ENCODE measurements at places on chromosomes 13 and 19.

GRCh38 chr13:21608961-21609360 is 5.0 kb upstream of the MICU2 start:
- DNase-seq: no peak

GRCh38 chr13:48580185-48580803 is 47.4 kb upstream of the RCBTB2 start:
- DNase-seq: peak; percentile 52

- DNase-seq: no peak
These were observed 3.0 kb downstream of the ANGPTL4 start for GRCh38 chr19:8366961-8367326.

DNA sequence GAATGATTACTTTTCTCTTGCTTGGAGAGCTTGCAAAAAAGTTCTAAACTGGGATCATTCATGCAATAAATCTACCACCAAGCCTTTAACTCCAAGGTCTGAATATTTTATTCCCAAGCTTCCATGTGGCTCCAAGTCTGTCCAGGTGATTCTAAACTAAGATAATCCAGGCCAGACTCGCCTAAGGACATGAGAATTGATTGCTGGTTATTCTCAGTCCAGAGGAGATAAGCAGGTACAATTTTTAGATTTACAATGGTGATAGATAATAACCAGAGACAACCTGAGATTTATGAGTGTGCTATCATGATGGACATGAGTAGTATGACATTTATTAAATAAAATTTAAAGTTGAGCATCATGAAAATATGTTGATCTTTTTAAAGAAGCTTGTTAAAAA is 156.5 kb upstream of the SPRY2 start:
- no peak for DNase-seq

DNA sequence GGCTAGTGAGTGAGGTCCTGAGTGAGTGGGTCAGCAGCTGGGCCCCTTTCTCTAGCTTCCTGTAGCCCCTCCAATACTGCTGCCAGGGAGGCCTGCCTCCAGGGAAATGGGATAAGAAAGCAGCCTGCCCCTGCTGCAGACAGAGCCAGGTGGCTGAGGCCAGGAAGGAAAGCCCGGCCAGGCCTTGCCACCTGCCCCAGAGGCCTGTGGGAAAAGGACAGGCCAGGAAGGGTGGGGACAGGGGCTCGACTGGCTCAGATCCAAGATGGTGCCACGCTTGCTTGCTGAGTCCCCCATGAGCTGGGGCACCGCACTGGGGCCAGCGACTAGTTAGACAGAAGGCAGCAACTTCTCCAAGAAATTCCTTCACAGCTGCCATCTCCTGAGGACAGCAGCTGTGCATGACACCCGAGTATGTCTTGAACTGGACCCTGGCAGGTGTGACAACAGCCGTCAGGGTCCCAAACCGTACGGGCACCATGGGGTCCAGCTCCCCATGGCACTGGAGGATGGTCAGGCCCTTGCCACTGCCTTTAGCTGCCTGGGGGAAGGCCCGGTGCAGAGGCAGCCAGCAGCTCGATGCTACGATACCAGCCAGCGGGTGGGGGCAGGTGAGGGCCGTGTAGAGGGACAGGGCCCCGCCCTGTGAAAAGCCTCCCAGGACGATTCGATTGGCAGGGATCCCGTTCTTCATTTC is 5.1 kb upstream of the PRR36 start:
- DNase-seq: no peak

GRCh38 chr13:37059848-37060192 is 332 bp upstream of the SUPT20H start:
- no peak for DNase-seq

DNA sequence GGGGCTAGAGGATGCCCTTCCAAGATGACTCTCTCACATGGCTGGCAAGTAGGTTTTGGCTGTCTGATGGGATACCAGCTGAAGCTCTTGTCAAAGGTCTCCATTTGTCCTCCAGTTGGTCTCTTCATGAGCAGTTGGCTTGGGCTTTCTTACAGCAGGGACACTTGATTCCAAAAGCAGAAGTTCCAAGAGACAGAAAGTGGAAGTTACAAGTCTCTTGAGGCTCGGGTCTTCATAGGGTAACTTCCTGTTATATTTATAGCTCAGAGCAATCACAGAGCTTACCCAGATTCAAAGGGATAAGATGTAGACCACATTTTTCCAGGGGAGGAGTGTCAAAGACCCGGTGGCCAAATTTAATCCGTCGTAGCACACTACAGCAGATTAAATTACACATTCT is 440.0 kb downstream of the RFC3 start:
- no peak for DNase-seq

DNA sequence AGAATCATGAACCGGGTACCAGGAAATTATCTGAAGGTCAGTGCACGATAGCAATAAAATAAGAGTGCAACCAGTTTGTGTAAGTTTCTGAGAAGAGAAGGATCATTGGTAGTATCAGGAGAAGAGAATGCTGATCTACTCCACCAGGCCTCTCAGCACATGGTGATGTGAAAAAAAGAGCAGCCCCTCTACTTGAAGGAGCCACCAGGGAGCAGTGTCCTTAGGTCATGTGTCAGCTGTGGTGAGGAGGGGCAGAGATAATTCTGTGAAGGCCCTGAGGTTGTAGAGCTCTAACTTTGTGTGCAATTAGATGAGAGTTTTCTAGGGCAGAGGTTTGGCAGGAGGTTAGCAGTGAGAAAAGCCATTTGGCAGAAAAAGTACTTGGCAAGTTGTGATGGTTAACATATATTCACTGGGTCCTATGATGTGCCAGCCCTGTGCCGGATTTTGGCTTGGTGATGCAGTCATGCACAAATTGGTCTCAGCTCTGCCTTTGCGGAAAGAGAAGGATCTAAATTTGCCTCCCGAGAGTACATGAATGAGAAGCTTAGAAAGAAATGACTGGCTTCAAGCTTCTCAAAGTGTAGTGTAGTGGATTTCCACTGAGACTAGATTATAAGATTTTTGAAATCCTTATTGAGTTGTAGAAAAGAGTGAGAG is 19.2 kb upstream of the ZC3H13 start:
- no peak for DNase-seq

- no peak for DNase-seq
These were observed 45.3 kb downstream of the CDK8 start for GRCh38 chr13:26299168-26299750.

Measured in stimulated activated CD8-positive, alpha-beta memory T cell treated with anti-CD3 and anti-CD28 coated beads, Interleukin-2, amount 100 ng/mL, for 1 hour (primary cell).